ENCODE measurements at places on chromosomes 2 and 18.

GRCh38 chr2:116979916-116980764 lies 834.4 kb upstream of the DDX18 start:
- no peak for DNase-seq

DNA sequence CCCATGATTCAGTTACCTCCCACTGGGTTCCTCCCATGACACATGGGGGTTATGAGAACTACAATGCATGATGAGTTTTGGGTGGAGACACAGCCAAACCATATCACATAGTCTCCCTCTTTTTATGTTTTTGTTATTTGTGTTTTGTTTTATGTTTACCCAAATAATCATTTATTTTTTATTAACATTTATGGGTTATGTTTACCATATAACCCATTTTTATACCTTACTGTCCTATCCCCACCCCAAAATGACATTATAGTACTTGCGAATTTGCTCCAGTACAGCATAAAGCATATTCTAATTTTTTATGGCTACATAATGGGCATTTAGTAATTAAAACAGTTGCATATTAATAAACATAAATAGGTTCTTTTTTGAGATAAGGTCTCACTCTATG lies 61.9 kb upstream of the TTC27 start:
- DNase-seq = no peak

- no peak for DNase-seq
These were observed 88.2 kb upstream of the VWC2L start for GRCh38 chr2:214322662-214323061.

DNA sequence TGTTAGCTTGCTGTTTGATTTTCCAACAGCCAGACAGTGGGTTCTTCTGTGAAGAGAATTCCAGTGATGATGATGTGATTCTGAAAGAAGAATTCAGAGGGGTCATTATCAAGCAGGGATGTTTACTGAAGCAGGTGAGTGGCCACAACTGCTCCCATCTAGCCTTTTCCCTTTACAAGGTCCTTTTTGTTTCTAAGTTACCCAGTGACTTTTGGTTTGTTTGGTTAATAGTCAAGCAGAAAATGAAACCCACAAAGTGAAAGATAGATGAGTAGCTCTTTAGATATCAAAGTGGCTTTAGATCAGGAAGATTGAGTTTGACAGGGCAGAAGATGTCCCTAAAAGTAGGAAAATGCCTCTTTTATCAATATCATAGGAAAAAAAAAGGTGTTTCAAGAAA lies 23.3 kb downstream of the PLEK start:
- no peak for DNase-seq

GRCh38 chr2:191218292-191218898 lies 26.8 kb upstream of the MYO1B start:
- peak; percentile 8 for DNase-seq

Measured in hematopoietic multipotent progenitor cell treated with erythropoietin and hydrocortisone succinate and interleukin-3 and kit ligand, for 15 days (in vitro differentiated cells).